Activated T-cell treated with anti-CD3 and anti-CD28 coated beads, Interleukin-2, amount 50 U/mL, for 72 hours (primary cell): ENCODE measurements at places on chromosomes 1 and 21.

- peak; percentile 19 for DNase-seq
Observed at GRCh38 chr1:162070094-162070748, 730 bp downstream of the NOS1AP start.

GRCh38 chr1:19651141-19651737 lies 7.1 kb downstream of the NBL1 start:
- peak; percentile 55 for DNase-seq

DNA sequence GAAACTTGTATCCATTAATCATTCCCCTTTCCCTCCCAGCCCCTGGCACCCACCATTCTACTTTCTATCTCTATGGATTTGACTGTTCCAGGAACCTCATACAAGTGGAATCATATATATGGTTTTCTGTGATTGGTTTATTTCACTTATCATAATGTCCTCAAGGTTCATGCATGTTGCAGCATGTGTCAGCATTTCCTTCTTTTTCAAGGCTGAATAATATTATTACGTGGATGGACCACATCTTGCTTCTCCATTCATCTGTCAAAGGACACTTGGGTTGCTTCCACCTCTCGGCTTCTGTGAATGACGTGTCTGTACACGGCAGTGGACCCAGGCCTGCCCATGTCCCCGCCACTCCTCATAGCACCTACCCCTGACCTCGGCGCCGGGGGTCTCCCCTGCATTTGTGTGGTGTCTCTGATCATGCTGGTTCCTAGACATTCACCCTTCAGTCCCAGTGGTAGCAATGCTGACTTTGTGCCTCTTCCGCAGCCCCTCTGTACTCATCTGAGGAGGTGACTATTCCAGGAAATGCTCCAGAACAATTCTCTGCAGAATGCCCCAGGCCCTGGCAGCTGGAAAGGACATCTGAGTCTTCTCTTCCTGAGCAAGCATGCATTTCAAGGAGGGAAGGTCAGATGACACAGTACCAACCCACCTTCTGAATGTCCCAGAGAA lies 136.9 kb downstream of the PSMG1 start:
- no peak for DNase-seq

GRCh38 chr1:115073298-115074087 lies 15.8 kb downstream of the TSPAN2 start:
- DNase-seq = peak; percentile 45

- no peak for DNase-seq
Observed at GRCh38 chr1:180116964-180117763, 37.5 kb upstream of the QSOX1 start.

DNA sequence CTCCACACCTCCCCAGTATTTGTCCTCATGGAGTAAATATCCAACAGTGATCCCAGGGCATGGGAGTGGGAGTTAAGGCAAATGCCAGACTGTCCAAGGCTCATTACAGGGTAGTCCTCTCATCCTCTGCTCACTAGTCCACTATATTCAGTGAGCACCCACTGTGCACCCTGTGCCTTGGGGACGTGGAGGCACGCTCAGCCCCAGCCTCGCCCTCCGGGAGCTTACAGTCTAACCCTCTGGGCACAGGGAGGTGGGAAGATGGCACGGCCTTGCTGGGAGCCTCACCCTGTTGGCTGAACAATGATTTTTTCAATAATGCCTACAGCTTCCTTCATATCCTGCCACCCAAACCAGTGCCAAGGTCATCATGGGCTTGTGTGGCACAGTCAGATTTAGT lies 2.8 kb downstream of the HES2 start:
- DNase-seq = no peak
